ENCODE measurements at places on chromosomes 1 and 21.
A peak's percentile ranks its signal among the peaks of the same experiment; 100 is the strongest.

DNA sequence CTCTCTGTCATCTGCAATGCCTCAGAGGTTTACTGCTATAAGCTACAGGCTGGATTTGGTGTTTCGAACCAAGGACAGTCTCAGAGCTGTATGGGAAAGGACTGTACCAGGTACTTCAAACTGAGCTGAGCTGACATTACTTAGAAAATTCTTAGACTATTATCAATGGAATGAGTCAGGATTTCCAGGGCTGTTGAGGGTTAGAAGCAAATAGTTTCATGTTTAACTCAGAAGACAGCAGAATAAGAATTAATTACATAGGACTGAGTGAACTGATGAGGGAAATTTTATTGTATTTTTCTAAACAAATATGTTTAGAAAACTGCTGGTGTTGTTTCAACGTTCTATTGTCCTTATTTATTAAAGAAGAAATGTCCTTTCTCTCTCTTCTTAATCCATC lies 74.3 kb upstream of the CAPZB start:
- H3K4me1 ChIP-seq: no peaks in the 10 kb centered on the region
- H3K4me3 ChIP-seq: no peak overlapping the region
- no peak for DNase-seq
- H3K27ac ChIP-seq: no peak overlapping the region

DNA sequence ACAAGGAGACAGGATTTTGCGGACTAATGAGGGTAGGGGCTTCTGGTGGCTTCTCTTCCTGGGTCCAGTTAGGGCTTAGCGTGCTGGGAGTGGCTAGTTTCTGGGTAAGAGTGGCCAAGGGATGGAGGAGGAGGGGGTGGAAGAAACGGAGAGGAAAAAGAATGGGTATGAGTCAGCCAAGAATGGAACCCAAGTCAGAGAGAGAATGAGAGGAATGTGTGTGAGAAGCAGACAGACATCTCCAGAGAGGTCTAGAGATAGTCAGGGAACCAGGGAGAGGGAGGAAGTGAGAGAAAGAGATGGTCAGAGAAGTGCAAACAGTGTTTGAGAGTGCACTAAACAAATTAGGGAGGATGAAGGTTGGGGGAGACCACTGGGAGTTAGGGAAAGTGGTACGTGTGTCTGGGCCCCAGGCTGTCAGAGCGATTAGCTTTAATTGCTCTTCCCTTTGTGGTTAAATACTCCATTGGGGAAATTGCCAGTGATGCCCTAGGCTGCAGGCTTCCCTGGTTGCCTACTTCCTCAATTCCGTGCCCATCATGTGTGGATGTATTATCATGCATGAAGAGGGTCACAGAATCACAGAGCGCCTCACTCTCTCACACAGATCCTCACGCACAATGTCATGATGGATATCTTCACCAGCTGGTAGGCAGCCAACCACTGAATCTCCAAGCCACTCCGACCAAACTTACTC lies 1.4 kb downstream of the PEA15 start:
- H3K4me3 ChIP-seq: peak overlapping the region; percentile 97
- peak overlapping the region; percentile 93 for H3K27ac ChIP-seq
- H3K27me3 ChIP-seq: no peaks in the 10 kb centered on the region
- DNase-seq: no peak
- H3K36me3 ChIP-seq: no peaks in the 10 kb centered on the region
- no peaks in the 10 kb centered on the region for H3K4me1 ChIP-seq

DNA sequence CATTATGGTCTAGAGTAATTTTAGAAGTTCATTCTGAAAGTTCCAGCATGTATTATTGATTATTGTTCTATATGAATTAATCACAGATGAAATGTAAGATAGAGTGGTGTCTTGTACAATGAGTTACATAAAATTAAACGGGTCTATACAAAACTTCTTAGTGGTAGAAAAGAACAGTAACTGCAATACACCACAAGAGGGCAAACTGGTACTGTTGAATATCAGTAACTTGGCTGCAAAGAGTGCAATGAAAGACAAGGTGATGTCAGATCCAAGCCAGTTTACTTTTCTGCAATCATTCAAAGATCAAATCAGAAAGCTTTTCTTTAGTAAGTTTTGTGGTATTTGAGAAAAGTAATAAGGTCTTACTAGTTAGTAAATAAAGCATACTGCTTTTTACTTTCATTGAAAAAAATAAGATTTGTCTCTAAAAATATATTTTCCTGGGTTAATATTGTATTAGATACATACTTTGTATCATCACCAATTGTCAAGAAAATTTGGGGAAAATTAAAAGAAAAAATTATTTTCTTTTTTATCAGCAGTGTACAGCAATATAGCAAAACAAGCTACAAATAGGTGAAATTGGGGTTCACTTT lies 66.4 kb upstream of the BTG3 start:
- no peaks in the 10 kb centered on the region for H3K36me3 ChIP-seq
- H3K27ac ChIP-seq: no peak overlapping the region
- no peaks in the 10 kb centered on the region for H3K4me1 ChIP-seq
- H3K4me3 ChIP-seq: no peak overlapping the region

- no peaks in the 10 kb centered on the region for H3K36me3 ChIP-seq
- H3K27ac ChIP-seq: no peak overlapping the region
- no peak overlapping the region for H3K4me3 ChIP-seq
Measured at GRCh38 chr1:161139766-161140165, 7.3 kb upstream of the DEDD start.

DNA sequence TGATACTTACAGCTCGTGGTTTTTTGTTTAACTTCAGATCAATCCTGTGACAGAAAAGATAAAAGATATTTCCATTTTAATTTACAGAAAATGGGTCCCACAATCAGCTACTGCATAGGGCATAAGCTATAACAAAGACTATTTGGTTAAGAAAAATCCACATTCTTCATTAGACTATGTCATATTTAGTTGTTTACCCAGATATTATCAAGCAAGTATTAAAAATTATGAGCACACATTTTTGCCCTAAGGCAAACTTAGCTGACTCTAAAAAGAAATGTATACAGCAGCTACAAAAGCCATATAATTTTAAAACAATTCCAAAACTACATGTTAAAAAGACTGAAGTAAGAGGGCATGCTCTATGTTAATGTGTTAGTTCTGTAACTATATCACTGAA lies 18.7 kb downstream of the MEAF6 start:
- no peak overlapping the region for H3K4me3 ChIP-seq
- H3K36me3 ChIP-seq: no peaks in the 10 kb centered on the region
- H3K4me1 ChIP-seq: no peaks in the 10 kb centered on the region
- no peak for DNase-seq
- no peak overlapping the region for H3K27ac ChIP-seq

DNA sequence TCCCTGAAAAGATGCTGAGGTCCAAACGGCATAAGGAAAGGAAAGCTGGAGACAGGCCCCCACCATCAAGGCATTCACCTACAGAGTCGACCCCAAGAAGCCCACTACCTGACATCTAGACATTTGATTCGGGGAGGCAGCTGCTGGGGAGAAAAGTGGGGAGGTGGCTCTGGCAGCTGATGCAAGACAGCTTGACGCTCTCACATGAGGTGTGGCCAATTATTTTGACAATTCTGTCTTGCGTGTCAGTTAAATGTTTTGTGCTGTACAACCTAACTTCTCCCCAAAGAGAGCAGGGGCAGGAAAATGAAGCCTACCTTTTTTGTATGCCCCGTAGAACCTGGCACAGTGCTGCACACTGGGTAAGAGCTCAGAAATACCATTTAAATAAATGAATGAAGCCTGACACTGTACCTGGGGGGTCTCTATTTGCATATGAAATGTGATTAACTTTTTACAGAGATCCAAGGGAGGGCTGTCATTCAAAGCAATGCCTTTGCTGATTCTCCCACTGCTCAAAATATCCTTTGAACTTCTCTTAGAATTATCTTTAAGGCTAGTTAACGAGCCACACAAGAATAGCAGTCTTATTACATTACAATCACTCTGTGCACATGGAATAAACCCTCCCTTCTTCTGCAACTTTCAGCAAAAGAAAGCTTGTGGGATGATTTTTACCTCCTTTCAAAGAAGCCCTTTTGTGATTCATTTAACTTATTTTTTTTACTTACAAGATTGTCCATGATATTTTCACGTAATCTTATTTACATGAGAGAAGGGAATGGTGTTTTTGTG lies 163.2 kb downstream of the TNR start:
- no peaks in the 10 kb centered on the region for H3K4me1 ChIP-seq
- DNase-seq: no peak
- no peak overlapping the region for H3K27ac ChIP-seq

GRCh38 chr1:39567302-39567701 lies 9.3 kb downstream of the PABPC4 start:
- peaks cover 27% of the 10 kb centered on the region for H3K4me1 ChIP-seq
- peaks cover 95% of the 10 kb centered on the region for H3K36me3 ChIP-seq
- no peak overlapping the region for H3K27ac ChIP-seq

GRCh38 chr1:58011978-58012377 lies 534.5 kb downstream of the OMA1 start:
- H3K4me1 ChIP-seq: no peaks in the 10 kb centered on the region
- no peak overlapping the region for H3K27ac ChIP-seq
- H3K36me3 ChIP-seq: no peaks in the 10 kb centered on the region
- no peak overlapping the region for H3K4me3 ChIP-seq
- H3K27me3 ChIP-seq: no peaks in the 10 kb centered on the region

- H3K36me3 ChIP-seq: no peaks in the 10 kb centered on the region
- H3K27me3 ChIP-seq: no peaks in the 10 kb centered on the region
- H3K27ac ChIP-seq: no peak overlapping the region
- H3K4me1 ChIP-seq: no peaks in the 10 kb centered on the region
Measured at GRCh38 chr21:18743531-18743930, 339.9 kb upstream of the TMPRSS15 start.
